HT-29 (cell line): ENCODE measurements at places on chromosomes 4 and X. TPM values are rescaled to one million over a fixed set of nuclear protein-coding genes. Genes with fewer than 3 reads are reported as not detected.

- DNase-seq: peak; percentile 33
Observed at GRCh38 chr4:109826719-109827118, 1.1 kb upstream of the RRH start.

DNA sequence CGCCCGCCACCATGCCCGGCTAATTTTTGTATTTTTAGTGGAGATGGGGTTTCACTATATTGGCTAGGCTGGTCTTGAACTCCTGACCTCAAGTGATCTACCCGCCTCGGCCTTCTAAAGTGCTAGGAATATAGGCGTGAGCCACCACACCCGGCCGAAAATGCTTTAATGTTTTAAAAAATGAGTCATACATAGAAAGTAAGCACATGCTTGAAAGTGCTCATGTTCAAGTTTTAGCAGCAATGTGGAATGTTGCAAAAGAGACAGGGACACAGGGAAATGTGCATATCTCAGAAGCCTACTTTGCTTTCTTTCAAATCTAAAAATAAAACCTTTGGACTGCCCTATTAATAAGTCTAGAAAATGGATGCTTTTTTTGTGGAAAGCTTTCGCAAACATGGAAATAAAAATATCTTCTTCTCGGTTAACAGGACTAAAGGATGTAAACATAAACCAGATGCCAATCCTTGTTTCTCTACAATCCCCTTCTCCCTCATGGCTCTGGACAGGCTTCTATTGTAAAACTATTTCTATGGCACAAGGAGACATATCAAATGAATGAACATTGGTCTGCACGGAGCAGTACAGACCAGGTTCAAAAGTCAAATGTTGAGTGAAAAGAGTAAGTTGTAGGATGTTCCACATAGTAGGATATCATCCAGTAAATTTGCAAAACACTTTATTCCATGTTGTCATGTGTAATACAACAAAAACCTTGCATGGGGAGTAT, 15.0 kb downstream of the MECP2 start:
- DNase-seq: no peak

Gene SH2D1A
- not detected in 2 replicates for total RNA-seq

DNA sequence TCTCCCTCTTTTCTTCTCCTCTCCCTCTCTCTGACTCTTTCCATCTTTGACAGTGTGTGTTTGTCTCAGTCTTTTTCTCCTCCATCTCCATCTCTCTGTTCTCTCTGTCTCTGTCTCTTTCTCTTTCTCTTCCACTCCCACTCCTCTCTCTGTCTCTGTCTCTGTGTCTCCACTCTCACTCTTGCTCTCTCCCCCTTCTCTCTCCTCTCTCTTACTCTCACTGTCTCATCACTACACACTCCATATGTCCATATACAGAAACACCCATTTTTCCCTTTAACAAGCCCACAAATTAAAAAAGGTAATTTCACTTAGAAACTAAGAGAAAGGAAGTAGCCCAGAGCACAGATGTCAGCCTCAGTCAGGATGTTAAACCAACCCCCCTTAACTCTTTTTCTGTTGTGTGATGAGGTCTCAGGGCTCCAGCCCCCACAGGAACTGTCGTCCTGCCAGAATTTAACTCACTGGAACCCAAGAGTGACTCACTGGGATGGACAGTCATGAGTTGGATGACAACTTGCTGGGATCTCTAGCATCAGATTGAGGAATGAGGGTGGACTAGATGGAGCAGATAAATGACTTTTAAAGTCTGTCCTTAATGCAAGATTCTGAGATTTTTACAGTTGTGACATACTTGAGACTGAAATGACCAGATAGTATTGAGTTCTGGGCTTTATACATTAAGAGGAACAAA, 27.5 kb downstream of the OTUD6A start:
- DNase-seq: no peak

Gene INTU
- total RNA-seq: 1.5 and 2.4 TPM in 2 replicates

DNA sequence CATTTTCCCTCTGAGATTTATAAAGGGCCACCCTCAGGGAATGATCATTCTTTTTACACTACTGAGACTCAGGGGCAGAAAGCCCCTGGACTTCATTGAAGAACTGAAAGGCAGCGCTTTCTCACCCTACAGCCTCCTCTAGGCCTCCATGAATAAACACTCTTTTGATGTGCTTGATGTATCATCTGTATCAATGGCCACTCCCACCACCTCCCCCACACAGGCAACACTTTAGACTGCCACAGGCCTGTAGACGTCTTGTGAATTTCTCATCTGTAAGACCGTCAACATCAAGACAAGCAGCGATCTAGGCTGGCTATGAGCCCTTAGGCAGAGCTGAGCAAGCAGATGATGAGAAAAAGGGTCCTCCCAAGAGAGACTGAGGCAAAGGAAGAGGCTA, 123.2 kb downstream of the HUWE1 start:
- DNase-seq: no peak

GRCh38 chr4:139893801-139894200, 228.2 kb downstream of the MGST2 start:
- DNase-seq: no peak

- no peak for DNase-seq
Observed at GRCh38 chrX:153442463-153442862, 3.4 kb downstream of the TREX2 start.

Gene CTAG2
- not detected in 2 replicates for total RNA-seq

GRCh38 chrX:57821703-57822387, 88.4 kb downstream of the ZXDA start:
- DNase-seq: peak; percentile 74

- no peak for DNase-seq
Observed at GRCh38 chr4:80335226-80335553, 340 bp upstream of the CFAP299 start.

Gene ASB12
- total RNA-seq: 0.05 TPM in 1 of 2 replicates, not detected in the other
